Hair follicular keratinocyte (primary cell): ENCODE measurements at places on chromosomes 5 and 9. TPM values are rescaled to one million over a fixed set of nuclear protein-coding genes. Genes with fewer than 3 reads are reported as not detected.

The OR13C9 gene
- not detected in 2 replicates for total RNA-seq

The EIF4EBP3 gene
- 6.4 and 7.2 TPM in 2 replicates for total RNA-seq

The FAM81B gene
- not detected in 2 replicates for total RNA-seq

The INSL4 gene
- not detected in 2 replicates for total RNA-seq

The ALDH1A1 gene
- not detected in 2 replicates for total RNA-seq

The WDR38 gene
- not detected in 2 replicates for total RNA-seq

The PDCD1LG2 gene
- total RNA-seq, result 10.8 and 13.5 TPM in 2 replicates

The SHISAL2B gene
- total RNA-seq, result not detected in 2 replicates

The OLFML2A gene
- under 0.01 and 0.11 TPM in 2 replicates for total RNA-seq

The SLC25A2 gene
- total RNA-seq, result not detected in 2 replicates

The TBC1D13 gene
- total RNA-seq, result 7.0 and 15.4 TPM in 2 replicates

The AUH gene
- 8.6 and 13.2 TPM in 2 replicates for total RNA-seq

The ATP10B gene
- total RNA-seq, result 0.11 TPM in 1 of 2 replicates, not detected in the other

The ATG12 gene
- total RNA-seq, result 23.0 and 43.8 TPM in 2 replicates

The TMEM232 gene
- total RNA-seq, result 0.08 TPM in 1 of 2 replicates, not detected in the other

The SPATA31A3 gene
- not detected in 2 replicates for total RNA-seq

The HAND1 gene
- total RNA-seq, result not detected in 2 replicates

The PCDHB9 gene
- total RNA-seq, result 0.08 TPM in 1 of 2 replicates, not detected in the other

The ADAMTS16 gene
- total RNA-seq, result not detected in 2 replicates

The CHSY3 gene
- 0.15 and 0.62 TPM in 2 replicates for total RNA-seq

The SPATA31C1 gene
- not detected in 2 replicates for total RNA-seq

The SCAMP1 gene
- total RNA-seq, result 22.3 and 38.3 TPM in 2 replicates

The ARHGEF39 gene
- 7.8 and 23.5 TPM in 2 replicates for total RNA-seq

The AQP3 gene
- 23.4 and 30.4 TPM in 2 replicates for total RNA-seq

The TNC gene
- 155 and 263 TPM in 2 replicates for total RNA-seq

The MUSK gene
- not detected in 2 replicates for total RNA-seq

The IL33 gene
- 1.2 and 2.0 TPM in 2 replicates for total RNA-seq

The AJM1 gene
- total RNA-seq, result 0.87 and 2.0 TPM in 2 replicates

The LVRN gene
- total RNA-seq, result not detected in 2 replicates

The MYMK gene
- total RNA-seq, result not detected in 2 replicates

The TMEM252 gene
- total RNA-seq, result not detected in 2 replicates

The SHOC1 gene
- total RNA-seq, result 0.04 TPM in 1 of 2 replicates, not detected in the other

The DBH gene
- total RNA-seq, result not detected in 2 replicates

The GLRA1 gene
- not detected in 2 replicates for total RNA-seq

The ORM2 gene
- not detected in 2 replicates for total RNA-seq

The STPG3 gene
- not detected in 2 replicates for total RNA-seq

The PCDHB13 gene
- not detected in 2 replicates for total RNA-seq

The IL13 gene
- total RNA-seq, result not detected in 2 replicates

The CYFIP2 gene
- 0.86 and 5.6 TPM in 2 replicates for total RNA-seq

The SH2D3C gene
- total RNA-seq, result 0.15 and 0.23 TPM in 2 replicates

The HEMGN gene
- total RNA-seq, result not detected in 2 replicates

The ADAMTSL2 gene
- total RNA-seq, result not detected in 2 replicates

The ARHGEF28 gene
- 29.5 and 39.7 TPM in 2 replicates for total RNA-seq

The SEMA4D gene
- total RNA-seq, result 0.16 and 1.6 TPM in 2 replicates

The SYNPO gene
- 15.4 and 30.0 TPM in 2 replicates for total RNA-seq

The AFAP1L1 gene
- 10.5 and 14.4 TPM in 2 replicates for total RNA-seq

The IFNA21 gene
- total RNA-seq, result not detected in 2 replicates

The TXNDC8 gene
- total RNA-seq, result not detected in 2 replicates

The GPRIN1 gene
- total RNA-seq, result 8.7 and 11.0 TPM in 2 replicates
